NB4 (cell line): ENCODE measurements at places on chromosomes 1 and 21.

GRCh38 chr1:2546515-2547209 is 9.5 kb upstream of the TNFRSF14 start:
- peak; percentile 95 for DNase-seq

DNA sequence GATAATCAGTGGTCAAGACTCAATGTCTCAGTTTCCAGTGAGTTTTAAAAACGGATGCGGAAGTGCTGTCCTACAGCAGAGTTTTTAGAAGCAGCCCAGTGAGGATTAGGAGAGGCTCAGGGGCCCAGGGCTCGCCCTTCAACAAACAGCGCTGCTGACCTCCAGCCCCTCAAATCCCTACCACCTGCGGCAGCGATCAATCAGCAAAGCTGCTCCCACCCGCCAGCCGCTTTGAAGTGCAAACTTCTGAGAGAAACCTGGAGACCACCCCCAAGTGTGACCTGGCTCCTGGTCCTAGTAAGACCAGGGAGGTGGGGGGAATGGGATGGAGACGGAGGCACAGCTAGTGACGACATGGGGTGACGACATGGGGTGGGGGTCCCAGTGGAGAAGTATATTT is 14.4 kb downstream of the ZBTB17 start:
- DNase-seq: no peak

DNA sequence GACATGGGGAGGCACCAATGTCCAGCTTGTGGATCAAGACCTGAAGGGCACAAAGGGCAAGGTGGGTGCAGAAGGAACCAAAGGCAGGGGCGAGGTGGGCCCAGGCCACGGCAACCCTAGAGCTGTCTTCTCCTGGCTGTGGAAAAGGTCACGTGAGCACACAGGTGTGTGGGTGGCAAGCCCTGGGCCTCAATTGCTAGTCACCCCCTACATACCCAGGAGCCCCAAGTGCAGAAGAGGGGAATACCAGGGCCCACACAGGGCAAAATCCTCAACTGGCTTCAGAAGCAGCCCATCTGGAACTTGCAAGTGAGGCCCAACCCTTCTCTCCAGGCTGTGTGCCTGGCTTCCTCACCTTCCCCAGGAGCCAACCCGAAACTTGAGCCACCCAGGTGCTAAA is 25.6 kb downstream of the ZBTB17 start:
- DNase-seq: no peak

DNA sequence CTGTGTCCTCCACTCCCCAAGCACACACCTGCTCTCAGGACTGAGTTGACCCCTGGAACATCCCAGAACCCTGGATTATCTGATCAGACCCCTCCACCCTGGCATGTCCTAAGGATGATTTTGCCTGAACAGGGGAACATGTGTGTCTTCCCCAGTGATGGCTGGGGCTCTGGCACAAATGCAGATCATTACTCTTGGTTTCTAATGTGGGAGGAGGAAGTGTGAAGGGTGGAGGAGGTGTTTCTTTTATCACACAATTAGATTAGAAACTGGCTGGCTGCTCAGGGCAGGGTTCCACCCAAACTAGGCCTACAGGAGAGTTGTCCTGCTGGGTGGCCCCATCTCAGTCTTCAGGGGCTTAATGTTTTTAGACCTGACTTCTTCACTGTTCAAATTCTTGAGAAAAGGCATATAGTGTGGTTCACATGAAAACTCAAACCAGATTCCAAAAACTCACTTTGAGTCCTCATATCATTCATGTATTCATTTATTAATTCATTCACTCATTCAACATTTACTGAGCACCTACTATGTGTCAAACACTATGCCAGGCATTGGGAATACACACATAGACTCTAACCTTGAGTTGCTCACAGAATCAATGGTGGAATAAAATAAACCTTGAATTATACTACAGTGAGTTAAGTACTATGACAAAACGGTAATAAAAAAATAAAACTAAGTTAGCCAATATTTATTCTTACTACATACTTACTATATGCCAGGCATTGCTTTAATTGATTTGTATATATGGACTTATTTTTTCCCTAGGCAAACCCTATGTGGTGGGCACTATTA is 221.8 kb upstream of the JUN start:
- no peak for DNase-seq

DNA sequence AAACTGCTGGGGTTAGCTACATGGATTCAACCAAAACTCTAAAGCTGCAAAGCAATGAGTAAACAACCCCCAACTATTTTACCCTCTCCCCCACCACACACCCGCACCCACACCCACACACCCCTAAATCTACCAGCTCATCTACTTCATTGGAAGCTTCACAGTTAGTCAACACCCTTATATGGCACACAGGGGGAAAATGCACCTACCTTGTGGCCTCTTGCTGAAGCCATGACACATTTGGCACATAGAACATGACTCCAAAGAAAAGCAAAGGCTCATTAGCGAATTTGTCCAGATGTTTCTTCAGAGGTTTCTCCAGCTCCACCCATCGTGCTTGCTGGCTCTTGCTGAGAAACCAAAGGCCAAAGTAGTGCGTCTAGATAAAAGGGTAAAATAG is 99.8 kb downstream of the PTPN14 start:
- no peak for DNase-seq

DNA sequence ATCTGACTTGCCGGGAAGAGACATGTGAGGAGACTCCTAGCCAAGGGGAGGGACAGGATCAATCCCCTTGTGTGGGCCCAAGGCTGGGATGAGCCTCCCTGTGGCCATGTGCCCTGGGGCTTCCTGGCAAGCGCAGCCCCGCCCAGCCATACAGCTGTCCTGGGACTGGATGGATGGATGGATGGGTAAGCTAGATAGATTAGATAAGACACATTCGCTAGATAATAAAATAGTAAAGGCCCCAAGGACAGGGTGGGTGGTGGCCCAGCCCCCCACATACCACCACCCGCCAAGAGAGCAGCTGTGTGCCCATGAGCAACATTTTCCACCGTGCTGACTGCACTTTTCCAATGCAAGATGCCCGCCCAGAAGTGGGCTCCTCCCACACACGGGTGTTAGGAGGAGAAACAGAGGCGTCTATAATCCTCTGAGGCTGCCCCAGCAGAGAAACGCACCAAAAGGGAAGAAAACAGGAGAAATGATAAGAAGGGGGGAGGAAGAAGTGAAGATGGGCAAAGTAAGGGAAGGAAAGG is 25.1 kb downstream of the ZBTB17 start:
- DNase-seq: peak; percentile 54

GRCh38 chr1:11178021-11179015 is 10.8 kb upstream of the ANGPTL7 start:
- DNase-seq: no peak

DNA sequence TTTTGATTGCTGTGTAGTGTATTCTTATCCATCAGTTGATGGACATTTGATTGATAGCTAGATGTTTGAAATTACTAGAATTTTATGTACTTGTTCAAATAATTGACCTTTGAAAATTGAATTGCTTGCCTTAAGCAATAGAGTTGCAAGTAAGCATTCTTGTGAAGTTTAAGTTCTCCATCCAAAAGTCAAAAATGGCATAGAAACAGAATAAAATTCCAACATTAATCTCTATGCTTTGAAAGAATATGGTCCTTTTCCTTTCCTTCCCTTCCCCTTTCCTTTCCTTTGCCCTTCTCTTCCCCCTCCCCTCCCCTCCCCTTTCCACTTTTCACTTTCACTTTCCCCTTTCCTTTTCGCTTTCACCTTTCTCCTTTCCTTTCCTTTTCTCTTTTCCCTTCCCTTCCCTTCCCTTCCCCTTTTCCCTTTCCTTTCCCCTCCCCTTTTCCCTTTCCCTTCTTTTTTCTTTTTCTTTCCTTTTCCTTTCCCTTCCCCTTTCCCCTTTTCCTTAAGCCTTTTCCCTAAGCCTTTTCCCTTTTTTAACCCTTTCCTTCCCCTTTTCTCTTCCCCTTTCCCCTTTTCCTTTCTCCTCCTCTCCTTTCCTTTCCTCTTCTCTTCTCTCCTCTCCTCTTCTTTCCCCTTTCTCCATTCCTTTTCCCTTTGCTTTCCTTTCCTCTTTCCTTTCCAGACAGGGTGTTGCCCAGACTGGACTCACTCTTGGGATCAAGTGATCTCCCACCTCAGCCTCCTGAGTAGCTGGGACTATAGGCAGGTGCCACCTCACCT is 67.4 kb downstream of the SASS6 start:
- DNase-seq: no peak

DNA sequence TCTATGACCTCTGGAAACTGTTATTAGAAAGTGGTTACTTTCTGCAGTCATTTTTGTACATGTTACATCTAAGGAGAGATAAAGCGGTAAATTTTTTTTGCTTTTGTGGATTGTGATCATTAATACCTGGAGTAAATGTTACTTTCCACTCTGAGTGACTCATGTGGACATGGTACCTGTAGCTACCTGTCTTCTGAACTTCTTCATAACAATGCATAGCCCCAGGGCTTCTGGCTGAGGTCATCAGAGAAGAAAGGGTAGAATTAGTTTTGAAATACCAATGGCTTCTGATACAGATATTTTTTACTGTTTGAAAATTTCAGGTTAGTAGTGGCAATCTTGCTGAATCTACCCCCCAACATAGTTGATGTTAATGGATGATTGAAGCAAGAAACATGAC is 489.3 kb downstream of the RWDD3 start:
- no peak for DNase-seq

DNA sequence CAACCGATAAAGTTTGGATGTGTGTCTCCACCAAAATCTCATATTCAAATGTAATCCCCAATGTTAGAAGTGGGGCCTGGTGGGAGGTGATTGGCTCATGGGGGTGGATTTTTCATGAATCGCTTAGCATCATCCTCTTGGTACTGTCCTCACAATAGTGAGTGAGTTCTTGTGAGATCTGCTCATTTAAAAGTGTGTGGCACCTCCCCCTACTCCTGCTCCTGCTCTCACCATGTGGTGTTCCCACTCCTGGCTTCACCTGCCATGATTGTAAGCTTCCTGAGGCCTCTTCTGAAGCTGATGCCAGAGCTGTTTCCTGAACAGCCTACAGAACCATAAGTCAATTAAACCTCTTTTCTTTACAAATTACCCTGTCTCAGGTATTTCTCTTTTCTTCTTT is 28.2 kb upstream of the PRDX6 start:
- no peak for DNase-seq

- DNase-seq: no peak
Measured at GRCh38 chr1:55519937-55520683, 304.9 kb upstream of the USP24 start.

DNA sequence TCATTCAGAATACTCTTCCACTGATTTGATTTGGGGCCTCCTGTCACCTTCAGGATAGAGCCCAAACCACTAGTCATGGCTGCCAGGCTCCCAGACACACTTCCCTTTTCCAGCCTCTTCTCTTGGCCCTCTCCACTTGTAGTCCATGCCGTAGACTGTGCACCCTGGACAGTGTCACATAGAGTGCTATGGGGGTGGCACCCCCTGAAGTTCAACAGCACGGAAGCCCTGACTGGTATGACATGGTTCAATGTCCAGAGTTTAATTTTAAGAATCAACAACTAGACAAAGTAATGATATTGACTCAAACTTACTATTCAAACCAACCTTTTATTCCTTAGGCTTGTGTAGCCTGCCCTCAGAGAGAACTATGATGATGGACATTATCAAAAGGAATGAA is 22.3 kb downstream of the FMO2 start:
- DNase-seq: no peak

DNA sequence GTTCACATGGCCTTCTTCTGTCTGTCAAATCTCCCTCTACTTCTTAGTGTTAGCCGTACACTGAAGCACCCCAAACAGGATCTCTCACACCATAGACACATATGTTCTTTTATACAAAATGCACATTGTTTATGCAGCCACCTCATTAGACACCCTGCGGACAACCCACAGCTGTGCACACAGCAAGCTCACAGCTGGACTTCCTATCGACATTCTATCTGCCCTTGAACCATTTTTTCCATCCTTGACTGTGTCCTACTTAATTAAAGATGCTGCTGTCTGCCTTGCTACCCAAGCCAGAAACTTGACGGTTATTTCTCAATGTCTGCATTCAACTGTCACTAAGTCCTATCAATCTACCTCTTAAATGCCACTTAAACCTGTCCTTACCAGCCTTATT is 3.2 kb upstream of the ZBTB21 start:
- no peak for DNase-seq

DNA sequence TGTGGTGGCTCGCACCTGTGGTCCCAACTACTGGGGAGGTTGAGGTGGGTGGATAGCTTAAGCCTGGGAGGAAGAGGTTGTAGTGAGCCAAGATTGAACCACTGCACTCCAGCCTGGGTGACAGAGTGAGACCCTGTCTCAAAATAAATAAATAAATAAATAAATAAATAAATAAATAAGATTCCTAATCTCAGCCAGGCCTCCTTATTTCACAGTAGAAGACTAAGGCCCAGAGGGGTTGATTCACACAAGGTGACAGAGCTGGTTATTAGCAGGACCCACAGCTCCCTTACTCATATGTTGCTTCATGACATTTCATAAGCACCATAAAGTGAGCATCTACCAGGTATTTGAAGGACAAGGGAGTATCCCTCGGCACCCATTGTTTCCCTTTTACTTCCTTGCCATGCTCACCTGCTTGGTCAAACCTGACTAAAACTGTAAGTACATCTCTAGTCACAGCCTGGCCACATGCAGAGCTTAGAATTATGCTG is 32.7 kb downstream of the ALG14 start:
- DNase-seq: no peak

DNA sequence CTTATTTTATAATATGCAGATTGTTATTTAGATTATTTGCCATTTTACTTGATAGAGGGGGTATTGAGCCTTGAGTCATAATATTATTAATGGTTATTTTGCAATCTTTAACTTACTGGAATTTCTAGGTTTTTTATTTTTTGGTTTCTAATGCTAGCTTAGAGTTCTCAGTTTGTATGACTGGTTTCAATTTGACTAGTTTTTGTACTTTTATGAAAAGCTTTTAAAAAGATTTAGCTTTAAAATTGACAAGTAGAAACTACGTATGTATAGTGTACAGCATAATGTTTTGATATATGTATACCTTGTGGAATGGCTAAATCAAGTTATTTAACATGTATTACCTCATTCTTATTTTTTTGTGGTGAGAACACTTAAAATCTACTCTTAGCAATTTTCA is 41.5 kb downstream of the CEP350 start:
- DNase-seq: no peak

DNA sequence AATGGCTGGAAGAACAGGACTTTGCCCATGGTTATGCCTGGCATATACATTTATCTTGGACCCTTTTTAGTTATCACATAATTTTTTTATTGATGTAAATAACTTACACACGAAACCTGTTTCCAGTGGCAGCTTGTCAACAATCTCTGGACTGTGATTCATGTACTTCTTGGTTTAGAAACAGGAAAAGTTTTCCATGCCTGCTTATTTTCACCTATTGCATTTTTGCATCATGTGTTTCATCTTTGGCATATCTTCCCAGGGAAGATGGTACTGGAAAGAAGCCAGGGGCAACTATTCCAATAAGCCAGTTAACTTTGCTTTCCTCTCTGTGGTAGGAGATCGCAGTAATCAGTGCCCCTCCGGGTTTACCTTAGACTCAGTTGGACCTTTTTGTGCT is 210.3 kb downstream of the TPR start:
- no peak for DNase-seq
